Muscle of leg (tissue), 16 donors: ENCODE measurements at places on chromosomes 5 and 9.

GRCh38 chr9:137030538-137031527 lies 1.1 kb downstream of the FUT7 start:
- DNase-seq: no peak

DNA sequence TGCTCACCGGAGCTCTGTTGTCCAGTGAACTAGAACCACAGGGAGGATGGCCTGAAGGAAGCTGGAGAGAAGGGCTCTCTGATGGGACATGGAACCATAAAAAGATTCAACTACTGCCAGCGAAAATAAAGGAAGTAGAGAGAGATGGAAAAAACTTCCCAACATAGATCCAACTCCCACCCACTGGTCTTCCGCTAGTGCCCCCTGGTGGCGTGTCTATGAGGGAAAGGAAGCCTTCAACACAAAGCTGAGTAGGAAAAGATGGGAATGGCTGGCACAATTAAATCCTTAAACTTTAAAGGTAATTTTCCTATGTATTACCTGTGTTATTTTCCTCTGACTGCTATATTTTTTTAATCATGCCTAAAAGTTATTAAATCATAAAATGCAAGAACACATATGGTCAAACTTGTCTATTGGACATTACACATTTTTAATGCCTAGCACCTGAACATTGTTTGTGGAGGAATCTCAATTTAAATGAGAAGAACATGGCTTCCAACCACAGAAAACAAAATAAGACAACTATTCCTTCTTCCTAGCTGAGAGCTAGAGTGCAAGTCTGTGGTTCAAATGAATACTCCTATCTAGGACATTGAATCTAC lies 51.5 kb downstream of the CEP120 start:
- peak; percentile 16 for DNase-seq

GRCh38 chr5:180670586-180671359 lies 21.4 kb upstream of the FLT4 start:
- peak; percentile 61 for DNase-seq

DNA sequence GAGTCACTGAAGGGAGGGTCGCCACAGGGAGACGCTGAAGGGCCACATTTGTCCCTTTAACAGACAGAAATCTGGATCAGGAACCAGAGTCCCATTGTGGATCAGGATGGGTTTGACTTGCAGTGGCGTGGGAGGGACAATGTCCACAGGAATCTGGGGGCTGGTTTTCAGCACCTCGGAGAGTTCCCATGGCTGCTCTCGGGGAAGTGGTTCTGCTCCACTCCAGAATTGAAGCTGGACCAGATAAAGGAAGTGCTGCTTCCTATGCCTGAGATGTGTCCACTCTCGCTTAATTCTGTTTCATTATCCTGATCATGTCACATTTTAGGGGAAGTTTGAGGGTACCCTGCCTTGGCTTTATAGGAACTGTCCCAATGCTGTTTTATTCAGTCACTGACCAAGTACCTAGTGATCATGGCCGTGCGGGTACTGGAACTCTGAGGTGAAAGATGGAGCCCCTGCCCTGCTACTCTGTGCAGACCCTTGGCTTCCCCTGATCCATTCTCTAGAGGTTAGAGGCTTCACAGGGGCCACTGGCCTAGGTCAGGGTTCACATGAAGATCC lies 28.7 kb downstream of the ENHO start:
- DNase-seq: peak; percentile 80

- DNase-seq: no peak
These were observed 49.2 kb downstream of the FAM240B start for GRCh38 chr9:38670542-38671371.

- peak; percentile 85 for DNase-seq
These were observed 461.3 kb downstream of the ENC1 start for GRCh38 chr5:74179179-74179578.

- DNase-seq: no peak
These were observed 568.2 kb upstream of the CDH18 start for GRCh38 chr5:20556115-20556763.

DNA sequence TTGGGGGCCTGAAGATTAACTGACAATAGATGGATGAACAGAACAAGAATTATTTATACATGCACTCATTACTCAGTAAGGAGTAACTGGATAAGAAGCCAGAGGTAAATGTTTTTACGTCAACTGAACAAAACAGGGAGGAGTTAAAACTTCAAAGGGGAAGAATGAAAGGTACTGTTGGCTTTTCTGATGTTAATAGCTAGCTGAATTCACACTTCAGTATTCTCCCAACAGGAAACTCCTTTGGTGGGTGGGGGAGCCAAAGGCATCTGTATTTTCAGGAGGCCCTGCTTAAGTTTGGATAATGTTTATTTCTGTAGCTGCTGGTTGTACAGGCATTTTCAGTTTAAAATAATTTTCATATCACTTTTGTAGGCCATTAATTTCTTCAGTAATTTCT lies 23.2 kb upstream of the RFK start:
- DNase-seq: no peak

GRCh38 chr9:128257086-128257825 lies 18.6 kb downstream of the GOLGA2 start:
- DNase-seq: no peak

DNA sequence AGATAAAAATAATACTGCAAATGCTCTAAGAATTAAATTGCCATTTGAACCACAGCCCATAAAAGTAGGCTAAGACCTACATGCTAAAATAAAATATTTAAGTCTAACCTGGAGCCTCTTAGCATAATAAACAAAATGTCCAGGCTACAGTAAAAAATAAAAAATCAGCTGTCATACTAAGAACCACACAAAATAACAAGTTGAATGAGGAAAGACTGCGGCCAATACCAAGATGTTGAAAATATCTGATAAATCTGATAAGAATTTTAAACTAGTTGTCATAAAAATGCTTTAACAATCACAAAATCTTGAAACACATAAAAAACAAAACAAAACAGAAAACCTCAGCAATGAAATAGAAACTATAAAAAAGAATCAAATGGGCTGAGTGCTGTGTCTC lies 336.9 kb upstream of the MSX2 start:
- no peak for DNase-seq

DNA sequence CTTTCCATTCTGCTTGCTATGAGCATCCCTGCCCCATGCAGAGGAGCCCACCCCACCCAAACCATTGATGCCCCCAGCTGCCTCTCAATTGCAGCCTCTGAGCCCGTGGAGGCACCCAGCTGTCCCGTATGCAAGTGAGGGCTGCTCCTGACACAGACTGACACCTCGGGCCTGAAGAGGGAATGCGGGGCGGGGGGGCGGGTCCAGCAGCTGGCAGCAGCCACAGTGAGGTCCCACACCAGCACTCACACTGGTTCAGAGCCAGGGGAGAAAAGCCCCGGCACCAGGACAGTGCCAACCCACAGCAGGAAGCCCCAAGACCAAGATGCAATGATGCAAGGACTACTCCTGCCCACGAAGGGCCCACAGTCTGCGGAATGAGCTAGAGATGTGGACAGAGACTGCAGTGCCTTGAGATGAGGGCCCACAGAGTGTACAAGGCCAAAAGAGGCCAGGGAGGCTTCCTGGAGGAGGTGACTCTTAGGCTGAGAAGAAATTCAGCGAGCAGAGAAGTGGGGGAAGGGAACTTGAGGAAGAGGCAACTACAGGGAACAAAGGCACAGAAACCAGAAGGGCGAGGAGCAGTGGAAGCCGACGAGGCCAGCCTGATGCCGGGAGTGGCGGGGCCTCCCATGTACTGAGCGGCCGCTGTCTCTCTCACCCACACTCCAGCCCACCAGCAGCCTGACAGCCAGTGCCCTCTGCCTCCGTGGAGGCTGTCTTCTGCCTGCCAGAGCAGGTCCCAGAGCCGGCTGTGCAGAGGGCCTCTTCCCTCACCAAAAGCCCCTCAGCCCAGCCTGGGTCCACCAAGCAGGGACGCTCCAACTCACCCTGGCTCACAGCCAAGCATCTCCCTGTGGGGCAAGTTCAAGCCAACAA lies 9.2 kb downstream of the EEIG1 start:
- peak; percentile 43 for DNase-seq

- no peak for DNase-seq
These were observed 17.4 kb upstream of the KCNIP1 start for GRCh38 chr5:170486371-170486770.

- DNase-seq: peak; percentile 83
These were observed 351.4 kb downstream of the SEMA5A start for GRCh38 chr5:9194509-9194908.

- DNase-seq: no peak
These were observed 45.9 kb downstream of the KCNN2 start for GRCh38 chr5:114407783-114408182.

DNA sequence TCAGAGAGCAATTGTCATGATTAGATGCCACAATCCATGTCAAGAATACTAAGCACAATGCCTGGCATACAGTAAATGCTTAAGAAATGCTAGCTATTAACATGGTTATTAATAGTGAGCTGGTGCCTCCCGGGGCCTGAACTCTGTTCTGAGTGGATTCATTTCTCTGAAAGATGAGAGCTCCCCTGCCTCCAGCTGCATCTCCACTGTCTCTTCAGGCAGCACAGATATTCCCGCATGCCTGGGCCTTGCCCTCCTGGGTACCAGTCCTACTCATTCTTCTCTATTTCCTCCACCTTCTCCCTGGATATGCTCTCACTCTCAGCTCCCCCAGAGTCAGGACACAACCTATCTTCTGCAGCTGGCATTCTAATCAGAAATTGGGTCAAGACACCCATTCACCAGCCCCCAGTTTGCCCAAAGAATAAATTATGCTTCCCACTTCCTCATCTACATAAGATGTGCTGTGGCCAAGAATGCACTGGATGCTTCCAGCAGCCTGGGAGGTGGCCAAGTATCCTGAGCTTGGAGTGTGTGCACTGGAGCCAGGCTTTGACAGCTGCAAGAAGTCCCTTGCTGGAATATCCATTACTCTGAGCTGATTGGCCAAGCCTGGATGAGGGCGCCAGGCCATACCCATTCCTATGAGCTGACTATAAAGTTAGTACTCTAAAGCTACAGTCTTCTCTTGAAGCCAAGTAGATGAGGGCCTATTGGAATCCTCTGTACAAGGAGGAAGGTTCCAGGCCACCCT lies 669.0 kb downstream of the ACTL7B start:
- DNase-seq: peak; percentile 98

GRCh38 chr5:55236800-55237199 lies 3.4 kb upstream of the CCNO start:
- DNase-seq: peak; percentile 62

DNA sequence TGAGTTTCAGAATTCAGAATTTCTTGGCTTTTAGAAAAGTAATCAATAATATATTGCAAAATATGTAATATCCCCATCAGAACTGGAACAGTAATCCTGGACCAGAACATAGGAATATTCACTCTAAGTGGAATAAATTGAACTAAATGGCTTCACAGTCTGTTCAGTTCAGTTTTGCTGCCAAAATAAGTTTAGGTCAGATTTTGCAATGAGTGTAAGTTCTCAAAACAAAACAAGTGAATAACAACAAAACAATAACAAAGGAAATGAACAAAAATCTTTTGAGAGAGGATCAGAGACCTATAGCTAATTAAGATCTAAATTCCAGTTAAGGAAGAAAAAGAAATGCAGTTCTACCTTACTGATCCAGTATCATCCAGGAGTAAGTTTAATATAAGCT lies 9.3 kb downstream of the PTGER4 start:
- DNase-seq: peak; percentile 62

DNA sequence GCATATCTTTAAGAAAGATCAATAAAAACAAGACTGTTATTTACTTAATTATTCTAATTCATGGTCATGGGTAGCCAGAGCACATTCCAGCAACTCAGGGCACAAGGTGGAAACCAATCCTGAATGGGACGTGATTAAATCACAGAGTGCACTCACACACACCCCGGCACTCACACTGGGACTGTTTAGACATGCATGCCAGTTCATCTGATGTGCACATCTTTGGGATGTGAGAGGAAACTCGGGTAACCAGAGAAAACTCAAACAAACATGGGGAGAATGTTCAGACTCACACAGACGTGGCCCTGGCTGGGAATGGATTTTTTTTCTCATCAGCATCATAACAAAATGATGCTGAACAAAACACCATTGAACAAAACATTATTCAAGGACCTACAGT lies 29.4 kb downstream of the SMAD5 start:
- DNase-seq: no peak

DNA sequence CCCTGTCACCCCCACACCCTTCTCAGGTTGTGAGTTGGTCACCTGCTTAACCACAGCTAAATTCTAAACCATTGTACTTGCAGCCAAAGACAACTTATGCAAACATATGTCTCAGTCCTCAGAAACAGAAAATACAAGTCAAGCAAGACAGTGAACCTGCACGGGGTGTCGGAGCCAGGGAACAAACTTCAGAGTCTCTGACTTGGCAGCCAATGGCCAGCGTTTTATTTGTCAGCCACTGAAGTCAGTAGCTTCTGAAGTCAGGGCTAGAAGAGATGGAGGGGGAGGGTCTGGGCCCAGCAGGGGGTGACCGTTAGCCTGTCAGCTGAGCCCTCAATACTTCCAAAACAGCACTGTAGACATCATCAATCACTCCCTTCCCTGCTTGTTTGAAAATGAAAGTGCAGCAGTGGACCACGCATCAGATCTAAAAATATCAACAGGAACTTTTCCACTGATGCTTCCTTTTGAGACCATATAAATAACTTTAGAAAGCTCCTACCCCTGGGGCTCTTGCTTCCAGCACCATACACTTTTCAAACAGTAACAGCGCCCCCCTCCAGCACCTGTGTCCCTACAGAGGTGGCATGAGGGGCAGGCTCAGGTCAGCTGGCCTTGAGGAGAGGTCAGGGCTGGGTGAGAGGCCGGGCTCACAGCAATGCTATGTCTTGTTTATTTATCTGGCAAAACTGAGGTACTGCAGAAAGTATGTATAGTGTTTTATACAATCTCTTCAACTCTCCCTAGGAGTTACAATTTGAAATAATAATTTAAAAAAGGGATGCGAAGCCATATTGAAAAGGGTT lies 142.5 kb downstream of the ACER2 start:
- peak; percentile 53 for DNase-seq

DNA sequence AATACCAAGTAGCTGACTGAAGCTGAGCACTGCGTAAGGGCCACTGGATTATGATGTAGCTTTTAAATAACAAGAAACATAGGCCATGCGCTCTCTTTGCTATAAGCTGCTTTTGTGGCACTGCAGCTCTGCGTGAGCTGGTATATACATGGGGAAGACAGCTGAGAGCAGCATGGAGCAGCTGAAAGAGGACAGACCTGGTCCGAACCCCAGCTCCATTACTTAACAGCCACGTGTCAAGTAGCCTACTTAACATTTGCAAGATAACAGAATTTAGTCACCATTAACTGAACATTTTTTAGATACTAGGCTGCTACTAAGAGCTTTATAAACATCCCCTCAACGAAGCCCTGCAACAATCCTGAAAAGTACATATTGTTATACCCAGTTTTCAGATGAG lies 69.3 kb downstream of the PTPN3 start:
- DNase-seq: no peak

- DNase-seq: no peak
These were observed 98.0 kb downstream of the GABBR2 start for GRCh38 chr9:98610711-98611110.

DNA sequence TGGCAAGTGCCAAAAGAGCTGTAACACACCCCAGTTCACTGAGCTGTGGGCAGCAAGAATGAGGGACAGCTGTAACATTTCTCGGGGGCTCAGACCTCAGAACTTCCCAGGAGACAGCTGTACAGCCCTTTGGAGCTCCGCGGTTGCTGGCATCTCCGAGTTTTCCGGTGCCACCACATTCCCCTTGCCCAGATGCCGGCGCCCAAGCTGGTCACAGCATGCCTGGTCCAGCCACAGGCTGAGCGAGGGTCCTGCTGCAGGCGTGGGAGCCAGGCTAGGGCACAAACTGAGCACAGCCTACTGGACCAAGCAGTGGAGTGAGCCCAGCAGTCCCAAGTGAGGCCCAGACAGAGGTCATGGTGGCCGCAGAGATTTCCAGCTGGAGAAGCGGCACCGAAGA lies 797.7 kb upstream of the EDIL3 start:
- DNase-seq: no peak
